Activated T-cell treated with anti-CD3 and anti-CD28 coated beads for 1 hour (primary cell): ENCODE measurements at places on chromosomes 1 and 21.

- no peak for DNase-seq
Observed at GRCh38 chr1:235586413-235586812, 63.2 kb downstream of the GNG4 start.

DNA sequence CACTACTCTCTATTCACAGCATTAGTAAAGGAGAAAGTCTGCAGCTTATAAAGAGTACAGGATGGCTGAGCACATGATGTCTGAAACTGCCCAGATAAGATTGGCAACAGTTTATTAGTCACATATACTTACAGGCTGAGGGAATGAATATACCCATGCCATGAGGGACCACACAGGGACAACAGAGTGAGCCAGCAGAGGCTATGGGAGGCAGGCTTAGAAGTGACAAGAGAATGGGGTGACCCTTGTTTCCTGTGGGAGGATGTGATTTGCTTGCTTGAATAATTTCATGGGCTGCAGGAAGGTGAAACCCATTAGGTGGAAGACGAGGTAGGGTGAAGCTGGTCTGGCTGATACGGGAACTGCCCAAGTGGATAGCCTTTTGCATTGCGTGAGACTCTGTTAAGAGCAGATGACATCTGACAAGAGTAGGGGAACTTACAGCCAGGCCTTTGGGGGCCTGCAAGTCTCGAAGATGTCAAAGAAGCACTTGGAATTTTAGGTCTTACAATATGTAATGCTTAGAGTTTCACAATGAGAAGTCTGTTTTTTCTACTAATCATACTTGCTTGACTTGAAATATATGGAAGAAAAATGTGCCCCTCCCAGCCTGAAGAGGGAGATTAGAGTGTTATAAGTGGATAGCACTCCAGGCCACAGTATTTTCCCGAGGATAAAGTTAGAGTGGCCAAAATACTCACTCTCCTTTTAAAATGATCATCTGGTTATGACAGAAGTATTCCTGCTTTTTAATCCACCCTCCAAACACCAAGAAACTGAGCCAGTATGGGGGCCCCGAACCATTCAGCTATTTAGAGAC, 34.6 kb upstream of the TNFSF4 start:
- DNase-seq = no peak

DNA sequence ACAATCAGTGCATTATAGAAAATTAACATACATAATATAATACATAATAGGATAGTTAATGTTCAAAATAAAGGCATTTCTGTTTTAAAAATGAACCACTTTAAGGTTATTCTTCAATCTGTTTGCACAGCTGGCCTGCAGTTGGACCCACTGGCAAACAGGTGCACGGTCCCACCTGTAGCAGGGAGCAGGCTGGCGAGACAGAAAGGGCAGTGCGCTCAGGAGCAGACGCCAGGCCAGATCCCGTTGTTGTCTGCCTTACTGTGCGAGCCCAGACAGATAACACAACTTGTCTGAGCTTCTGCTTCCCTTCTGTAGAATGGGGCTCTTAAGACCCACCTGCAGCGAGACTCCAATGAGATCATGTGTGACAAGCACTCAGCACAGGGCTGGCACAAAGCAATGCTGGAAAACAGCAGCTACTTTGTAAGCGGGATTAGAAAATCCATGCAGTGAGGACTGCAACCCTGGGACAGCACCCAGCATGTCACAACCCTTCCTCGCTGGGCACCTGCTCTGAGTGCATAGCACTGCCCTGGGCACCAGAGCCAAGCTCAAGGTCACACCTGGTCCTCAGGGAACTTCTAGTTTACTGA, 33.5 kb downstream of the VPS26C start:
- DNase-seq = no peak

DNA sequence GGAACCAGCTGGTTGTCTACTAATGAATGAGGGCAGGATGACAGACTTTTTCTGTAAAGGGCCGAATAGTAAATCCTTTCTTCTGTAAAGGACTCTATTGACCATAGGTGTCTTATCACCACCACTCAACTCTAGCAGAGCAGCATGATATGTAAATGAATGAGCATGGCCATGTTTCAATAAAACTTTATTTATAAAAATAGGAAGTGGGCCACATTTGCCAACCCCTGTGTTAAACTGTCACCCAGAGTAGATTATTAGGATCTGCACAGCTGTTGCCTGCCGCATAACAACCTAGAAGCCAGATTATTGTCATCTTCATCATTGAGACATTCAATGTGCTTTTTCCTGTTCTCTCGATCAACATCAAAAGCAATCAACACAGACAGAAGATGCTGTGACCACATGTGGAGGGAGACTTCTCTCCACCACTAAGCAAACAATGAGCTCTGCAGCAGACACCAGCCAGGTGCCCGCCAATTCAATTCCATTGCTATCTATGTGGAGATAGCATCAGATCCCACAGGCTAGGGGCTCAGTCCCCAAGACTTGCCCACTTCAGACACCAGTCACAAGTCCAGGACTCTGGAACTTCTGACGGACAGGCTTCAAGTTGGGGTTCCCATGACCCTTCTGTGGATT, 6.8 kb upstream of the EFHD2 start:
- no peak for DNase-seq

GRCh38 chr1:28027238-28027637, 61.2 kb downstream of the EYA3 start:
- DNase-seq = no peak
